ENCODE measurements at places on chromosomes 4 and X.

DNA sequence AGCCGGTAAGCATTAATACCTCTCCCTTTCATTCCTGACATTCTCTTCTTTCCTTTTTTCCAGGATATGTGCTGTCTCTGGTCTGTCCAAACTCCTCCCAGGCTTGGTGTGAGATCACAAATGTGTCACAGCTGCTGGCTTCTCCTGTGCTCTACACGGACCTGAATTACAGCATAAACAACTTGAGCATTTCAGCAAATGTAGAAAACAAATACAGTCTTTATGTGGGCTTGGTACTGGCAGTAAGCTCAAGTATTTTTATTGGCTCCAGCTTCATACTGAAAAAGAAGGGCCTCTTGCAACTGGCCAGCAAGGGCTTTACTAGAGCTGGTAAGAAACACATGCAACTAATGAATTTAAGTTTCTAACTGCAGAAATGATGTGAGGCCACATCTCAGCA, 8.4 kb downstream of the NIPAL1 start:
- DNase-seq = no peak
- H3K4me1 ChIP-seq = no peaks in the 10 kb centered on the region
- H3K36me3 ChIP-seq = no peaks in the 10 kb centered on the region
- no peaks in the 10 kb centered on the region for H3K27me3 ChIP-seq

- no peaks in the 10 kb centered on the region for H3K36me3 ChIP-seq
- no peak for DNase-seq
- no peak overlapping the region for H3K27ac ChIP-seq
- no peak overlapping the region for H3K4me3 ChIP-seq
Observed at GRCh38 chr4:33437406-33437805, 2717.2 kb downstream of the PCDH7 start.

DNA sequence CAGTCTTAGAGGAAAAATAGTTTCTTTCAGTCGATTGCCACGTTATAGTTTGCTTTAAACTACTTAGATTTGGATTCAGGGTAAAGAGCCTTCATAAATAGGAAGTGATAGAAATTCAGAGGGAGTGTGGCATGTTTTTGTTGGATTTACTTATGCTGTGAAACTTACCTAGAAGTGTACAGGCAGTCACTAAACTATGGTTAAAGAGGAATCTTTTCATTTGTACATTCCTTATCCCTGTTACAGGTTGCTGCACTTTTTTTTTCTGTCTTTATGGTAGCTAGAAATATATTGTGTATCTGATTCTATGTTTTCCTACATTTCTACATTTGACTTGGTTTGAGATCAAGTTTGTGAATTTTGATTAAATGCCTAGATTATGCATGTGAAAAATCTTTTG, 19.1 kb downstream of the WWC2 start:
- H3K27ac ChIP-seq = peak overlapping the region; percentile 57
- no peaks in the 10 kb centered on the region for H3K36me3 ChIP-seq
- DNase-seq = no peak
- no peak overlapping the region for H3K4me3 ChIP-seq
- no peaks in the 10 kb centered on the region for H3K27me3 ChIP-seq
- peaks cover 16% of the 10 kb centered on the region for H3K4me1 ChIP-seq

DNA sequence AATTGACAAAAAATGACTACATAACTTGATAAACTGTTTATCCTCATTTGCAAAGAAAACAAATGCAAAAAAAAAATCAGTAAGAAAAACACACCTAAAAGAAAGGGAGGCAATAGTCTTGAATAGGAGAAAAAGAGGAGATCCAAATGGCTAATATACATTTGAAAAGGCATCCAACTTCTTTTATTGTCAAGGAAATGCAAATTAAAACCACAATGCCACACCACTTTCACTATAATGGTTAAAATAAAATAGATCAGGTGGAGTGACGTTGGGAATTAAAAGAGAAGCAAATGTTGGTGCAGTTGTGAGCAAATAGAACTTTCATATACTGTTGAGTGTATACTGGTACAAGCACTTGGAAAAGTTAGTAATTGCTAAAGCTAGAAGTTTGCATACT, 3.6 kb downstream of the DCAF4L1 start:
- H3K27ac ChIP-seq = no peak overlapping the region
- H3K36me3 ChIP-seq = no peaks in the 10 kb centered on the region
- H3K4me1 ChIP-seq = peaks cover 2% of the 10 kb centered on the region
- H3K27me3 ChIP-seq = no peaks in the 10 kb centered on the region

DNA sequence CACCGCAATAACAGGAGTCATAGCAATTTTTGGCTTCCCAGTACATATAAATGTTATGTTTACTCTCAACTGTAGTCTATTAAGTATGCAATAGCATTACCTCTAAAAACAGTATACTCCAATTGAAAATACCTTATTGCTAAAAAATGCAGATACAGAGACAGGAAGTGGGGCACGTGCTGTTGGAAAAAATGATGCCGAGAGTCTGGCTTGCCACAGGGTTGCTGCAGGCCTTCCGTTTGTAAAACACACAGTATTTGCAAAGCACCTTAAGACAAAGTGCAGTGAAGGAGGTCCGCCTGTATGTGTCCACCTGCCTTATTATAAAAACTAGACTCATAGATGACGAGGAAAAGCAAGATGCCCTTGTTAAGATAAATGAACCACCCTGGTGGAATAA, 23.5 kb downstream of the CD99 start:
- H3K4me3 ChIP-seq = no peak overlapping the region
